Left hindlimb (tissue), 1 donor: ENCODE measurements at places on chromosomes 11 and 22.

DNA sequence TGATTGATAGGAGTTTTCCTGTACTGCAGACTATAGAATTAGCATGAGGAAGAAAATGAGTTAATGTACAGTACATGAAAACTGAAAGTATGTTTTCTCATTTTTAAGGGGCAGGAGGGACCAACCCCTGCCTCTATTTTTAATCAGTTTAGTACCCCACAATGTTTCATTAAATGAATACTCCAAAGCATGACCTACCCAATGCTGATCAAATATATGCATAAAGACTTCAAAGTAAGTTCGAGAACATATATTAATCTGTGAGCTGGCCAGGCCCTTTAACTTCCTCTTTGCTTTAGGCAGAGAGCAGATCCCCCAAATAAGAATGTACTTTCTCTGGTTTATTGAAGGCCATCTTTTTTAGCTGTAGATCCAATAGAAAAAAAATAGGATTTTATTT is 161.0 kb downstream of the FCHSD2 start:
- no peak for DNase-seq

DNA sequence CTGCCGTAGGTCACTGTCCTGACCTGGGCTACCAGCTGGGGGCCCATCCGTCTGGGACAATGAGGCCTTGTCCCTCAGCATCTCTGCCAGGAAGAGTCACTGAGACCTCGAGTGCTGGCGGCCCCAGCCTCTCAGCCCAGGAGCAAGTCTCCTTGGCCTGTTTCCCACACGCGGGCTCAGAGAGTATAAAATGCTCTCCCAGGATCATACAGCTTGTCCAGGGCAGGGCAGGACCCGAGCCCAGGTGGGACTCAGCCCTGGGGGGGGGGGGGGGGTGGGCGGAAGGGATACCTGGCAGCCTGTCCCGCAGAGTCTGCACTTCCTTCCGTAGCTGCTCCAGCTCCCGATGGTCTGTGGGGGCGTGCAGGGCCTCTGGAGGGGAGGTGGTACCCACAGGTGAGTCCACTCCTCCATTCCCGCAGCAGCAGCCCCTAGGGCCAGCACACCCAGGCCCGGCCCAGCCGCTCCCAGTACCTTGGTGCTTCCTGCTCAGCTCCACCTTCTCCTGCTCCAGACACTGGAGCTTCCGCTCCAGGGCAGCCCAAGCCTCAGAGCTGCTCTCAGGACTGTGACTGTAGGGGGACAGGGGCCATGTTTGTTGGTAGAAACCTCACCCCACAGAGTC is 7.9 kb downstream of the CDC42BPG start:
- no peak for DNase-seq

- peak; percentile 76 for DNase-seq
Measured at GRCh38 chr11:119318240-119319135, 1.6 kb upstream of the MCAM start.

DNA sequence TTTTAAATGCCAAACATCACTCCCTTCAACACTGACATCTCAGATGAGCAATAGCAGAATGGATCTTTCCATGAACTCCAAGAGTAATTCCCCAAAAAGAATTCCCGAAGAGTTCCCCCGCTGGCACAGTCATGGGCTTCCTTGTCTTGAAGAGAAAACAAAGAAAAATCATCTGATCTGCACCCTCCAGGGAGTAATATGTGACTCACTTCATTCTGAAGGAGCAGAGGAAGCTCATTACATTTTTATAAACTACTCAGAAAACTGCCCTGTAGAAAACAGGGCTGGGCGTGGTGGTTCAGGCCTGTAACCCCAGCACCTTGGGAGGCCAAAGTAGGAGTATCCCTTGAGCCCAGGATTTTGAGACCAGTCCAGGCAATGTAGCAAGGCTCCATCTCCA is 35.7 kb downstream of the CELSR1 start:
- no peak for DNase-seq

DNA sequence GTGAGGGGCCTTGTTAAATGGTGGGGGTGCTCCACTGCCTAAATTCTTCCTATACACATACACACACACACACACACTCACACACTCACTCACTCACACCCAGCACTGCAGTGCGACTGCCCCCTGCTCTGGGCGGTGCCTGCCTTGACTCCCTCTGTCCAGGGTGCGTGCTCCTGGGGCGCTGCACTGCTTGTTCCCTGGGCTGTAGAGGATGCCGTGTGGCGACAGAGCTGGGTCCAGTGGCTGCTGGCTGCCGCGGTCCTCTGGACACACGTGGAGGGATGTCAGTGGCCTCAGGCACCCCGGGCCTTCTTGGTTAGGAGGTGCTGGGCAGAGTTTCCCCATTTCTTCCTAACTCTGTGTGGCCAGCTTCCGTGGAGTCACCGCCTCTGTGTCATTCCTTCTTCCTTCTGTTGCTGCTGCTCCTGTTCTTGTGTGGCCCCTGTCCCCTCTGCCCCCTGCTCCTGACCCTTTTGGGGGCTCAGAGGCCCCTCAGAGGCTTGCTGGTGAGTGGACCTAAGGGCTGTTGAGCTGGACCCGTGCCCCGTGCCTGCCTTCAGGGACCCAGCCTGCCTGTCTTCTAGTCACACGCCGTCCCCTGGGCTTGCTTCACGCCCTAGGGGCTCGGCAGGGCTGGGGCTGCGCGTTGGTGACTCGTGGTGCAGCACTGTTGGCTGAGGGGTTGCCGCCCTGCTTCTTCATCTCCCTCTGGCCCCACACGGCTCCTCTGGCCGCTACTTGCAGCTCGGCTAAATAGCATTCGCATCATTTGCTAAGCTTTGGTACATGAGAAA is 147.0 kb downstream of the TBC1D22A start:
- no peak for DNase-seq

DNA sequence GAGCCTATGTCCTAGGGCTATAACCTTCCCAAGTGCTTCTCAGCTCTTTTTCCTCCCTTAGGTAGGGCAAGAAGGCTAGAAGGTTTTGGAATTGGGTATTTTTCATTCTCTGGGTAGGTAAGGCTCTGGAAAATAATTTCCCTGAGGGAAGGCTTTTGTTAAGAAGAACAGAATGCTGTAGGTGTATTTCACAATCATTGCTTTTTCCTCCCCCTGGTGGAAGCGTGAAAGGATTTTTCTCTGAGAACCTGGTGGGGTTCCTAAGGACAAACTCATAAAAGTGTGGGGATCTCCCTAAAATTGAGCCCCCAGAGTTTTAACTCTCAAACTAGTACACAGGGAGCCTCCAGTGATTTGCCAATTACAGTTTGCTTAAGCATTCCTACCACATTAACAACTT is 41.1 kb upstream of the NARS2 start:
- no peak for DNase-seq

- no peak for DNase-seq
Measured at GRCh38 chr11:118785362-118785761, 5.6 kb downstream of the DDX6 start.

DNA sequence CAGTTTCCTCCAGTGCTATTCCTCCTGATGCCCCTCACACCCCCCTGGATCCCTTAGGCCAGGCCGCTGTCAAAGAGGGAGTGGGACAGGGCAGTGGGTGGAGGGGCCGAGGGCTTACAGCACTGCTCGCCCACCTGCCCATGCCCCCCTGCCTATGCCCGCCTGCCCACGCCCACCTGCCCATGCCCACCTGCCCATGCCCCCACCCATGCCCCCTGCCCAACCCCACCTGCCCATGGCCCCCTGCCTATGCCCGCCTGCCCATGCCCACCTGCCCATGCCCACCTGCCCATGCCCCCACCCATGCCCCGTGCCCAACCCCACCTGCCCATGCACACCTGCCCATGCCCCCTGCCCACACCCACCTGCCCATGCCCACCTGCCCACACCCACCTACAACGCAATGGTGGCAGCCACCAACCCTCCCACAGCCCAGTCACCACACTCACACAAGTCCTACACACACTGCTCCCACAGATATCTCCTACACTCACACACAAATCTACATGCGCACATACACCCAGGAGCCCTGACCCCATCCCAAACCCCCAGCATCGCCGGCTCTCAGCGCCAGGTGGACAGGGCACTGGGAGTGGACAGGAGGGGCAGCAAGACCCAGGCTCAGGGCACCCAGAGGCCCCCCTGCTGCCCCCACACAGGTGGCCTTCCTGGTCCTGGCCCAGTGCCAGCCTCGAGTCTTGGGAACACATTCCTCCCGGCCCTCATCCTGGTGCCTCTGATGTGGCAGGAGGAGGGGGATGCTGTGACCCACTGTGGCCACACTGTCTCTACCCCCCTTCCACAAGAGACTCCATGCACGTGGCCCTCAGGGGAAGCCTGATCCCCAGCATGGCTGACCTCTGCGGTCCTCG is 61.8 kb downstream of the CYTH4 start:
- DNase-seq = no peak

DNA sequence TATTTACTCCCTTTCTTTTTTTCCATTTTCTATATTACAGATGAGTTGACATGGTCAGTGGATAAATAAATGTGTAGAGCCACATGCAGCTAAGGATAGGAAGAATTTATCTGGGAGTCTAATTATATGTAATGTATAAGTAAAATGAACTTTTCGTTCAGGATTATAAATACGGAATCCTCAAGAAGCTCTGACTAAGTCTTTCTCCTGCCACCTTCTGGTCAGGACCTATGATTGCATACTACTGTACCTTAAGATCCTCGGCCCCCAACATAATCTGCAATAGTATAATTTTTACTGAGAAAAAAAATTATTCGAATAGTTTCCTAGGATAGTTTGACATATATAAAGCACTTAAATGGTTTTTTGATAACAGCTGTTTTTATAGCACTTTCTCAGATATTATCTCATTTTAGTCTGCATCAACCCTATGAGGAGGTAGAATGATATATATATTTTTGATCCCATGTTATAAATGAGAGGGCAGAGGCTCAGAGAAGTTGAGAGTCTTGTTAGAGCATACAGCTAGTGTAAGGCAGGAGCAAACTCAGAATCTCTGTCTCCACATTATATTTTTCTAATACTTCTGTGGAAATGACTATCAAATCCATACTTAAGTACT is 36.1 kb downstream of the CCDC90B start:
- DNase-seq = no peak

GRCh38 chr11:30585892-30586250 is 282 bp downstream of the MPPED2 start:
- DNase-seq = no peak

DNA sequence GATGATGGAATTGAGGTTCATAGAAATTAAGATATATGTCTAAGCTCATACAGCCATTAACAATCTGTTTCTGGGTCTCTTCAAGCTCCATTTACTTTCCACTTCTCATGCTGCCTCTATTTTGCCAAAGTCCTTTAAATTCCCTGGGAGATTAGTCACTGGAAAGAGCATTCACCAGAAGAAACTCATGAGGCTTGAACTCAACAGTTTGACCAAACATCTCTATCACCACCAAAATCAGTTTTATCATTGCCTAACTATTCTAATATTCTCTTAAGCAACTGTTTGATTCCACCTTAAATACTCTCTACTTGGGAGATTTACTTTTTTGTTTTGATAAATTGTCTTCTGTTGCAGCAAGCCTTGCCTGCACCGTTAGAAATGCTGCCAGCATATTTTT is 881.3 kb downstream of the KCNA4 start:
- no peak for DNase-seq

- DNase-seq = no peak
Measured at GRCh38 chr11:67321313-67321871, 18.1 kb downstream of the SSH3 start.

DNA sequence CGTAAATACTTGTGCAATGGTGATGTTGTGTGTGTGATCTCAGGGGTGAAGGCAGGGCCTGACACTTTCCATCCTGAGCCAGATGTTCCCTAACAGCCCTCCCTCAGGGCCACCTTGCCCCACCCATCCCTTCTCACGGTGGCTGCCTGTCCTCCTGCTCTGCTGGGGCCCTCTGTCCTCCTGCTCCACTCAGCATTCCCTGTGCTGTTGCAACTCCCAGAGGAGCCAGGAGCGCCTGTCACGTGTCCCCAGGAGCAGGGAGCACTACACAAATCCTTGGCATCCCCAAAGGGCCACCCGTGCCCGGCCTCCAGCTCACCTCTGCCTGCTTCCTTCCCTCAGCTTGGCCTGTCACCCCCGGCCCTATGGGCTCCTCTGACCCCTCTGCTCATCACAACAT is 10.2 kb upstream of the CSNK1E start:
- DNase-seq = no peak

GRCh38 chr11:11243590-11244469 is 109.2 kb downstream of the CSNK2A3 start:
- DNase-seq = peak; percentile 62

GRCh38 chr11:61377461-61378160 is 14.8 kb upstream of the TMEM216 start:
- DNase-seq = no peak

- no peak for DNase-seq
Measured at GRCh38 chr11:62646825-62647608, 604 bp upstream of the GANAB start.

DNA sequence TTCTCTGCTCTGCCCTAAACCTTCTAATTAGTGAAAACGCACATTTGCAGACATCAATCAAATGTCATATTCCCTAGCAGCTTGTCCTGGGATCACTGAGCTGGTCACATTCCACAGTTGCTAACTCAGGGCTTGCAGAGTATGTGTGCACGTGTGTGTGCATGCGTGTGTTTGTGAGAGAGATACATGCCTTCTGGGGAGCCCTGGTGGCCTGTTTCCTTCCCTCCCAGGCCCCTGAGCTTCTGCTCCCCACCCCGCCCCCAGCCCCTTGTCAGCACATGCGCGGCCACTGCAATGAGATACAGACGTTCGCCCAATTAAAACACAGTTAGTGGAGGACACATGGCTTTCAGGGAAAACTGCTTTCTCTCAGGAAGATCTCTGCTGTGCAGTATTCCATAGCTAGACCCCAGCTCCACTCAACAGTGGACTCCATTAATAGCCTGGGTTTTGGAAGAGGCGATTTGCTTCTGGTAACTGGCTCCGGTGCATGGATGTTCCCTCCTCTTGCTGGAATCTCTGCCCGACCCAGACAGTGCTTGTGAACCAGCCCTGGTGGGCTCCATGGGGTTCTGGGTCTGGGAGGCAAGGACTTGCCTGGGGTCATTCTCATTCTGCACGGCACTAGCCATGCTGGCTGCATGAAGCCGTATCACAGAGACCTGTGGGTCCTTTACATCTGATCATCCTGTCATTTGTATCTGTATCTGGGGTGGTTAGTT is 17.7 kb downstream of the LRP5 start:
- peak; percentile 58 for DNase-seq

DNA sequence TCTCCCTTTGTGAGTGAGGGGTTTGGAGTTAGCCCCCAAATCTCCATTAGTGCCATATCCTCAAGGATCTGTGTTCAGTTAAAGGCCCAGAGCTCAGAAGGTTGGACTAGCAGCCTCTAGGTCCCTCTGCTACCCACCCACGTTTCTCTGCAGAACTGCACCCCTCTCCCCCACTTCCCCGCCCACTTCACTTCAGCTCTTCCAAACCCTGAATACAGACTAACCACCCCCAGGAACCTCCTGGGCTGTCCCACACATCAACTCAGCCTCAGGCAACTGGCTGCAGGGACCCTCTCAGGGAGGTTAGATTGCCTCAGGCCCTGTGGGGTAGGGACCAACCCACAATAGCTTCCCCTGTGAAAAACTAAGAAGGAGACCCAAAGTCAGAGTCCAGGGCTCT is 840 bp downstream of the VPREB3 start:
- DNase-seq = no peak

- no peak for DNase-seq
Measured at GRCh38 chr11:67645521-67646461, 4.7 kb downstream of the ACY3 start.
